ENCODE measurements at places on chromosomes 13 and 19. TPM values are rescaled to one million over a fixed set of nuclear protein-coding genes. Genes with fewer than 3 reads are reported as not detected.

The FAM216B gene
- not detected for total RNA-seq

The CRB3 gene
- not detected for total RNA-seq

GRCh38 chr13:46315491-46316075, 71.5 kb downstream of the RUBCNL start:
- no peak for DNase-seq

DNA sequence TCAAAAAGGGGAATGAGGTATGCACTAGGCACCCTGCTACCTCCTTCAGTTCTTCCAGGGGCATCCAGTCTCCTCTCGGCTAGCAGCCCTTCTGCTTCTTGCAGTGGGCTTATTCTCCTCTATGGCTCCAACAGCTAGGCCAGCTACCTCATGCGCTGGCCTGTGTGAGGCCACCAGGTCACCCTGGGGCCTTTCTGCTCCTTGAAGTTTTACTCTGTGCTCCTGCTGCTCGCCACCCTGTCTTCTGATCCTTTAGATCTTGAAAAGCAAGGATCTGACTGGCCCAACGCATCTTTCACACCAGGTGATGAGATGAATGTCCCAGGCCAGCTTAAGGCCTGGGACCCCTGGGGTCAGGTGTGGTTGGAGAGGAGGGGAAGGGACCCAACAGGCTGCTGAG, 66.2 kb downstream of the RUBCNL start:
- no peak for DNase-seq

DNA sequence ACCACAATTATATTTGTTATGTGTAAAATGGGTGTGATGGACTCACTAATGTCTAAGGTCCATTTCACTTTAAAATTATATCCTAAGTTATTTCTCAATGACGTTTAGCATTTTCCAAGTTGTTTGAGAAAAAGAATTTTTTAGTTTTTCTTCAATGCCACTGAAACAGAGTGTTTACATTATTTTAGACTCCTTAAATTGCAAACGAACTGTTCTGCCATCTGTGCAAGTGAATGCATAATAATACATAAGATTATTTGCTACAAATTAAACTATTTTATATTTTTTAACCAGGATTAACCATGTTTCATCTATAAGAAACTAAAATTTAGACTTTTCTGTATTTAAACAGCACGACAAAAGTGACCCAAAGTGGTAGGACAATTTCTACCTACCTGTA, 425.4 kb downstream of the NDFIP2 start:
- no peak for DNase-seq

The SEMA6B gene
- 35.1 TPM for total RNA-seq

The SH2D3A gene
- total RNA-seq: 0.55 TPM

DNA sequence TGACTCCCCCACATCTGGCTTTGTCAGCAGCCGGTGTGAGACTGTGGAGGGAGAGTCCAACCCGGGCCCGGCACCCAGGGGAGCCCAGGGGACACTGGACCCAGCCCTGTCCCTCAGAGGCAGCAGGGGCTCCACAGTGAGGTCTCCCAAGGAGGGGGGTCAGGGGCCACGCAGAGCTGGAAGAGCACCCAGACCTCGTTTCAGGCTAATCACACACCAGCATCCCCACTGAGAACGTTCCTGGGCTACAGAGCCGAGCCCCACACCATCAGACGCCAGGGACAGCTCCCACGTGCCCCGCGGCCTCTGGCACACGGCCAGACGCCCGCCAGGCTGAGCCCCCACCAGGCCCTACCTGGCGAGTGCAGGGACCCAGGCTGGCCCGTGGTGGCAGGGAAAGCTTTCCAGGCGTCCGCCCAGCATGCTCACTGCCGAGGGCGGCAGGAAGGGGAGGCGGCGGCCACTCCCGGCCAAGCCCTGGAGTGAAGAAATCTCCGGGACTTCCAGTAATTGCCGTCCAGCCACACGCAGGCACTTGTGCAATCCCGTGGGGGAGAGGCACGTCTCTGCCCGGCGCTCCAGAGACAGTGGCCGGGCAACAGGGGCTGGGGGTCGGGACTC, 19.2 kb downstream of the SBNO2 start:
- peak; percentile 96 for DNase-seq

- DNase-seq: no peak
Observed at GRCh38 chr13:27919934-27920676, at the start of gene PDX1. PDX1 (plus strand) TSS chr13:27920000; CDS start chr13:27920139, 139 bp downstream.

The PSG11 gene
- not detected for total RNA-seq

- DNase-seq: no peak
Observed at GRCh38 chr19:32091241-32091640, 254.2 kb upstream of the ZNF507 start.

The TDRD12 gene
- total RNA-seq: not detected

The IGFLR1 gene
- 10.8 TPM for total RNA-seq

GRCh38 chr13:103960001-103960400, 893.8 kb upstream of the SLC10A2 start:
- DNase-seq: no peak

- DNase-seq: no peak
Observed at GRCh38 chr13:95245071-95245470, 56.2 kb downstream of the ABCC4 start.

The PSG4 gene
- total RNA-seq: not detected

DNA sequence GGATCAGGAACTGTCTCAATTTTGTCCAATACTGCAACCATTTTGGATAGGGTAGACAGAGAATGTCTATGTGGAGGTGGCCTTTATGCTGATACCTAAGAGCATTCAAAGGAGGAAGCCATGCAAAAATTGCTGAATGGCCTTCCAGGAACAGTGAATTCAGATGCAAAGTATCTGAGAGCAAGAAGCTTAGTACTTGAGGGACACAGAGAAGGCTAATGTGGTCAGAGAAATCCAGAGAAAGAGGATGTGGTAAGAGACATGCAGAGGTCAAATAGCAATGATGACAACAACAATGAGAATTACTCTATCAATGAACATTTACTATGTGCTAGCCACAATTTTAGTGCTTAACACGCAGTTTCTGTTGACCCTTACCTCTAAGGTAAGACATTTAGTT, 785.6 kb upstream of the KLHL1 start:
- no peak for DNase-seq

DNA sequence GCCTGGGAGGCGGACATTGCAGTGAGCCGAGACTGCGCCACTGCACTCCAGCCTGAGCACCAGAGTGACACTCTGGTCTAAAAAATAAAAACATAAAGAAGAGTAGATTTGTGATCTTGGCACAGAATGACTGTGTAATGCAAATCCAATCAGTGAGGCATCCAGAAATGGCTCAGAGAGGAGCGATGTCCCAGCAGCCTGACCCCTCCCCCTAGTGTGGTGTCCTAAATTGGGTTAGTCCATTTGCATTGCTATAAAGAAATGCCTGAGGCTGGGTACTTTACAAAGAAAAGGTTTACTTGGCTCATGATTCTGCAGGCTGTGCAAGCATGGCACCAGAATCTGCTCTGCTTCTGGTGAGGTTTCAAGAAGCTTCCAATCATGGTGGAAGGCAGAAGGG, 59.1 kb upstream of the ZNF30 start:
- no peak for DNase-seq

DNA sequence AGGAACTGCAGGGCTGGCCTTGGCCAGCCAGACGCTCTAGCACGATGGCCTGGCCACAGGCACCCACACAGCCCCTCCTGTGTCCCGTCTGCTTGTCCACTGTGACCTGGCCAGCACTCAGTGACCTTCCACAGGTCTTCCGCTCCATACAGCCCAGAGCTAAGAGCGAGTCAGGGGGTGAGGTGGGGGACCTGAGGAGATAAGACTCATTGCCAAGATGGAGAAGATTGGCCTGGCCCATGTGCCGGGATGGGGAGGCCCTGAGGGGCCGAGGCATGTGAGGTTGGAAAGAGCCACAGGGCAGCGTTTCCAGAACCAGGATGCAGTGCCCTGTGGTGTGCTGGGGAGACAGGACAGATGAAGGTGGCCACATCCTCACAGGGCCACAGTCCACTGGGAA, 10.2 kb upstream of the SLC7A9 start:
- DNase-seq: no peak

The TNFSF9 gene
- total RNA-seq: 1.8 TPM

All from mesenteric fat pad (tissue), 1 donor.